ENCODE measurements at places on chromosomes 13 and 19.

DNA sequence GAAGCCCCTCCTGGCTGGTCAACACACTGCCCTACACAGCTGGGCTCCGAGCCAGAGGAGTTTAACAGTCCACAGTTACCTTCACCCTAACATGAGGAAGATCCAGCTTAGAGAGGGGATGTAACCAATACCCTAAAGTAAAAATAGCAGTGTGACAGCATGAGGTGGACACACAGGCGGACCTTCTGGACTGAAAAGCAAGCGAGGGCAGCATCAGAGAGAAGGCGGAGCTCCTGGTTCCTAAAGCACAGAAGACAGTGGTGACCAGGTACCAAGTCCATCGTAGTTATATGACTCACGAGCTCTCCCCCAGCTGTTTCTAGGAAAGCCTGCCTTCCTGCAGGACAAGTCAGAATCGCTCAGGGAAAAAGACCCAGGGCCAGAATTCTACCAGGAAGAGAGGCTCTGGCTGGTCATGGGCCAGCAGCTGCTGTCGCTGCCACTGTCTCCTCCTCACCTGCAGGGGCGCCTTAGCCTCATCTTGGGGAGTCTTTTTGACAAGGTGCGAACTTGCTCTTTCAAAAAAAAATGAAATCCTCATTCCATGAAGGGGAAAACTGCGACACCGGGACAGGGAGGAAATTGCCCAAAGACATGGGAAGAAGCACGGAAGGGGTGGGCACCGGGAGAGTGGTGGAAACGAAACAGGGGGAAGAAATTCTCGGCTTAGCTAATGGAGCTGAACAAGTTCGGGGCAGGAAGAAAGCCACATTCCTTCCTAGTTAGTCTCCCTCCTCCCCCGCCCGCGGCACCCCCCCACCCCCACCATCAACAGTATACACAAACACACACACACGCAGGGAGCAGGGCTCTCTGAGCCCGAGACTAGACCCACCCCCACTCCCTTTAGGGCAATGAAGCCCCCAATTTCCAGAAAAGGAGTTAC lies 1.7 kb downstream of the ELL start:
- H3K27me3 ChIP-seq = no peaks in the 10 kb centered on the region
- H3K36me3 ChIP-seq = peaks cover 4% of the 10 kb centered on the region
- H3K4me3 ChIP-seq = peak overlapping the region; percentile 77
- DNase-seq = peak; percentile 78

- peak overlapping the region; percentile 95 for H3K27ac ChIP-seq
- peak overlapping the region; percentile 95 for H3K4me3 ChIP-seq
- H3K27me3 ChIP-seq = no peaks in the 10 kb centered on the region
- peaks cover 9% of the 10 kb centered on the region for H3K36me3 ChIP-seq
- no peak for DNase-seq
Observed at GRCh38 chr19:36527873-36528193, 238 bp downstream of the ZNF260 start.

DNA sequence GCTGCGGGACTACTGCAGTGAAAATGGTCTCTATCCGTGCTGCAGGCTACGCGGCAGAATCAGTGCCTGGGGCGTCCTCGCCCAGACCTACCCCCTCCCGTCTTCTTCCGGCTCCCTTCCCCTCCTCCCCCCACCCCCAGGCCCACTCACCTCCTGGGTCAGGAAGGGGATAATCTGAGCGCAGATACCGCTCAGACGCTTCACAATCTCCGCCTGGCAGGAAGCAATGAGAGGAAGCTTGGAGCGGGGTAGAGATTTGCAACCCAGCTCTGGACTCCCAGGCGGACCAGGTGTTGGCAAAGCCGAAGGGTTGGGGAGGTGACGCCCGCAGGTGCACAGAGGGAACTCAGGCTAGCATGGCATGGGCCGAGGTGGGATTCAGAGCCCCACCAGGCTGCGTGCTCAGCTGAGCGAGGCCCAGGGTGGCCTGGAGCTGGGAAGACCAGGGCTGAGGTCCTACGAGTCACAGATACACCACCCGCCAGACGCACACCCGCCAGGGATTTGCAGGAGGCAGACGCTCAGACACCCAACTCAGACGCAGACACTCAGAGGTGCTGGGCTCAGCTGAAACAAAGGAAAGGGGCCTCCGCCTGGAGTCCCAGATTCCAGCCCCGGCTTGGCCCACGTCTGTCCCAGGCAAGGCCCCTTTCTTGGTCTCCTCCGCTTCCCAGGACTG lies 4.1 kb downstream of the TLE2 start:
- H3K4me3 ChIP-seq = no peak overlapping the region
- H3K4me1 ChIP-seq = no peaks in the 10 kb centered on the region
- no peak for DNase-seq
- no peaks in the 10 kb centered on the region for H3K36me3 ChIP-seq

DNA sequence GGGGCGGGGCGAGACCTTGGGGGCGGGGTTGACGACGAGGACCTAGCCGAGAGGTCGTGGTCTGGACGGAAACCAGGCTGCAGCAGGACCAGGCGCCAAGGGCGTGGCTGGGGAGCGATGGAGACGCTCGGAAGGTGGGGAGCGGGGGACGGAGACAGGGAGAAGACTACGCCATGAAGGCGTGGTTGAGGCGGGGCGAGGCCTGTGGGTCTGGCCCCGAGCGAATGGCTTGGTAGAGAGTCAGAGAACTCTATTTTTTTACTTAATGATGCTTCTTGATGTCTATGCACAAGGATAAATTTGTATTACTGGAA lies 674 bp upstream of the FBXL12 start:
- H3K4me1 ChIP-seq = no peaks in the 10 kb centered on the region
- H3K36me3 ChIP-seq = no peaks in the 10 kb centered on the region
- peak overlapping the region; percentile 72 for H3K27ac ChIP-seq

DNA sequence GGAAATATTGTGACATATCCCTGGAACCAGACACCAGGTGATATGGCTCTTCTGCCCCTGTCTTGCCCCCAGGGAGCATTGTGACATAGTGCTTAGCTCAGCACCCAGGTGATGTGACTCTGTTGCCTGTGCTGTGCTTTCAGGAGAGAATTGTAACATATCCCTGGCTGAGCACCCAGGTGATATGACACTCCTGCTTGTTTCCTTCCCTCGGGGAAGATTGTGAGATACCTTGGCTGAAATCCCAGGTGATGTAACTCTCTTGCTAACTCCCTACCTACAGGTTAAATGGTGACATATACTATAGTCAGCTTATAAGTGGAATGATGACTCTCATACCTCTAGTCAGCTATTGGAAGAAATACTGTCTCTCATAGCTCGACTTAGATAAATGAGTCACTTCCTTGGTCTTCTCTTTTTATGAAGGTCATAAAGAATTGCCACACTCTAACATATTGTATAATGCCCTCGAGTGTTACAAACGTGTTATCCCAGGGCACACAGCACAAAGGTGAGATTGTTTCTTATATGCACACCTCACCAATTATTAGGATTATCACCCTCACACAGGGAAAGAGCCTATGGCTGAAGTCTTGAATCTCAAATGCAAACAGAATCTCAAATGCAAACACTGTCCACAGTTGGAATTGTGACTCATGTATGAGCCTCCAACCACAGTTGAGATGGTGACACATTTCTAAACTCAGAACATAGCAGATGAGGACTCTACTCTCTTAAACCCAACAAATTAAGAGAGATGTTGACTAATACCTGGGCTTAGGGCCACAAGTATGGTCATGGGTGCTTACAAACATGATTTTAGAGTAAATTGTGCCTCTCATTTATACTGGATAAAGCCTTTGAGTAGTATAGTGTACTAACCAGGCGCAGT lies 32.7 kb upstream of the ZNF254 start:
- no peak overlapping the region for H3K4me3 ChIP-seq
- no peak overlapping the region for H3K27ac ChIP-seq
- peaks cover 3% of the 10 kb centered on the region for H3K36me3 ChIP-seq
- H3K27me3 ChIP-seq = no peaks in the 10 kb centered on the region
- peak; percentile 92 for DNase-seq

GRCh38 chr19:20153281-20153680 lies 13.7 kb upstream of the ZNF486 start:
- no peaks in the 10 kb centered on the region for H3K27me3 ChIP-seq
- no peaks in the 10 kb centered on the region for H3K36me3 ChIP-seq

- no peak overlapping the region for H3K4me3 ChIP-seq
- H3K27me3 ChIP-seq = no peaks in the 10 kb centered on the region
- H3K36me3 ChIP-seq = no peaks in the 10 kb centered on the region
- no peaks in the 10 kb centered on the region for H3K4me1 ChIP-seq
- peak; percentile 43 for DNase-seq
- no peak overlapping the region for H3K27ac ChIP-seq
Observed at GRCh38 chr19:34639491-34640085, 37.4 kb downstream of the SCGB2B2 start.

DNA sequence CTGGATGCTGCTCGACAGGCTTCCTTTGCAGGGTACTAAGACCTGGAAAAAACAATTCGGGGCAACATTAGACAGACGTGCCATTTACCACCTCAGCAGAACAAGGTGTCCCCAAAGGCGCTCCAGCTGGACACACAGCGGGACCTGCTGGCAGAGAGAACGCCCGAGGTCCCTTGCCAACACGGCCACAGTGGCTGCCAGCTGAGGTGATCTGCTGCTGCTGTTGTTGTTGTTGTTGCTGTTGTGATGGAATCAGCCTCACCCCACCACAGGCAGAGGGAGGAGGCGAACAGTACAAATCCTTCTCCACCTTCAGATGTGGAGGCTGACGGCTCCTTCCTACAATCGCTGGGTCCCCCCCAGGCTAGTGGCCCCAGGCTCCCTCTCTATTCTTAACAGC lies 25.2 kb downstream of the ANKRD27 start:
- H3K4me1 ChIP-seq = peaks cover 2% of the 10 kb centered on the region
- H3K36me3 ChIP-seq = peaks cover 5% of the 10 kb centered on the region
- H3K27ac ChIP-seq = no peak overlapping the region
- no peak for DNase-seq
- no peak overlapping the region for H3K4me3 ChIP-seq

DNA sequence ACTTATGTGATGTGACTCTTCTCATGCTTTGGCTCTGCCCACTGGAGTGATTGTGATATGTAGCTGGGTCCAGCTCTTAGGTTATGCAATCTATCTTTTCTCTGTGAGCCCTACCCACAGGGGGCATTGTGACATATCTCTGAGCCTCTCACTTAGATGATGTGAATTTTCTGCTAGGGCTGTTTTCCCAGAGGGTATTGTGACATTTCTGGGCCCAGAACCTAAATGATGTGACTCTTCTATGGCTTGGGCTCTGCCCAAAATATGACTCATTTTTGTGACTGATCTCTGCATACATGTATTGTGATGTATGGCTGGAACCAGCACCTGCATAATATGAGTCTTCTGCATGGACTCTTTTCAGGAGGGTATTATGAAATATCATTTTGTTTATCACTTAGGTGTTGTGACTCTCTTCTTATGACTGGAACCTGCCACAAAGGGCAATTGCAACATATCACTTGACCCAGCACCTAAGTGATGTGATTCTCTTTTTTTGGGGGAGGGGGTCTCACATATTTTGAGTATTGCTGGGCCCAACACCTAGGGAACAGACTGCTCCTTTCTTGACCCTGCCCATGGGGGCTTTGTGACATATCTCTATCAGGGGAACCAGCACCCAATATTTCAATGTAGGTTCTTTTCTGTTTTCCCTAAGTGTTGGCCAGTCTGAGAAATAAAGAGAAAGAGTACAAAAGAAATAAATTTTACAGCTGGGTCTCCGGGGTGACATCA lies 12.1 kb upstream of the ZNF254 start:
- H3K4me1 ChIP-seq = no peaks in the 10 kb centered on the region
- H3K27me3 ChIP-seq = no peaks in the 10 kb centered on the region
- no peaks in the 10 kb centered on the region for H3K36me3 ChIP-seq

GRCh38 chr19:11377237-11377636 lies 2.8 kb downstream of the SWSAP1 start:
- no peaks in the 10 kb centered on the region for H3K36me3 ChIP-seq
- H3K27me3 ChIP-seq = no peaks in the 10 kb centered on the region
- H3K27ac ChIP-seq = peak overlapping the region; percentile 44
- no peak overlapping the region for H3K4me3 ChIP-seq
- peaks cover 35% of the 10 kb centered on the region for H3K4me1 ChIP-seq
- DNase-seq = no peak

All from Panc1 (cell line).